NCI-H1092 treated with DMSO at 0.1 percent for 48 hours (cell line): ENCODE measurements at places on chromosomes 3 and 15.

- no peak for DNase-seq
These were observed 183.9 kb downstream of the TPRG1 start for GRCh38 chr3:189355481-189356201.

GRCh38 chr3:72308641-72309040, 523.7 kb upstream of the PROK2 start:
- no peak for DNase-seq

DNA sequence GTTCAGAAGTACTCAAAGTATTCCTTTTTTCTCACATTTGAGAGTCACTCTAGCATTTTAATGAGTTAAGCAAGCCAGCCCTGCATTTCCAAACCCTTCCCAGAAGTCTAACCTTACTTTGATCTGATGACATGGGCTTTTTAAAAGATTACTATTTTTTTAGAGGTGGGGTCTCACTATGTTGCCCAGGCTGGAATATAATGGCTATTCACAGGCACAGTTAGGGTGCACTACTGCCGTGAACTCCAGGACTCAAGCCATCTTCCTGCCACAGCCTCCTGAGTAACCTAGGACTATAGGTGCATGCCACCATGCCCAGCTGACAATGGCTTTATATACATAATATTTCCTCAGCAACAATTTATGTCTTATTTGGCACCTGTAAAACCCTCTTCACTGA, 64.1 kb upstream of the GOLGA6B start:
- no peak for DNase-seq

DNA sequence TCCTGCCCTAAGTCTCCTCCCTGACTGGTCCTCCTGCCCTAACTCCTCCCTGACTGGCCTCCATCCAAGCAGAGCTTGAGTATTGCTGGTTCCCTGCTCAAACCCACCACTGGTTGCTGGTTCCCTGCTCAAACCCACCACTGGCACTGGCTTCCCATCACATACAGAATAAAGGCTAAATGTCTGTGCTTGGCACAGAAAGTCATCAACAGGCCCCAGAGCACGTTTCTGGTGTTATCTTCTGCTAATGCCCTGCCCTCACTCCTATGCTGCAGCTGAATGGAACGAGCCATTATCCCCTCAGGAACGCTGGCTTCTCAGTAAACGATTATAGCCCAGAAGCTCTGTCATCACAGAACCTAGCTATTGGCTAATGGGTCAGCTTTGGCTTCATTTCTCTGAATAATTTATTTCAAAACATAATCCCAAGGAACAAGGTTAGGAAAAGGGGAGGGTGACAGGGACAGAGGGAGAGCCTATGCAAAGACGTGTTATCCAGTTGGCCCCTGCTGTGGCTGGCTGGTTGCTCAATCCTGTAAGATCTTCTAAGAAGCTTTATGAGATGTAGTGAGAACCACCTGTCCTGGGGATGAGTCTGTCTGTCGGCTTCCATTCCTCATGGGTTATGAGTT, 6.3 kb upstream of the MUC20 start:
- no peak for DNase-seq

DNA sequence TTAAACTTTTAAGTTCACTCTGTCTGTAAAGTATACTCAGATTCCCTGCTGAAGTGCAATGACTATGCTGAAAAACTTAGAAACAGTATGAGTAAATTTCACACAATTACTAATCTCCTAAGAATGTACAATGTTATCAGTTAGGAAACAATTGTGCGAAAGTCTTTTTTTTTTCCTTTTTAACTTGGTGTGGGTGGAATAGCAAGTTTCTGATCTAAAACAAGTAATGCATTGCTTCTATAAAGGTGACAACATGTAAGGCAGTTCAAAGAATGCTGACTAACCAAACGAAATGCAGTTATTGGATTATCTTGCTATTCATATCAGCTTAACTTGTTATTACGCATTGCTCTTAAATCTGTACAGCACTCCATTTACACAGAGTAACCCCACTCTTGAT, 19.3 kb upstream of the SLC12A8 start:
- no peak for DNase-seq

DNA sequence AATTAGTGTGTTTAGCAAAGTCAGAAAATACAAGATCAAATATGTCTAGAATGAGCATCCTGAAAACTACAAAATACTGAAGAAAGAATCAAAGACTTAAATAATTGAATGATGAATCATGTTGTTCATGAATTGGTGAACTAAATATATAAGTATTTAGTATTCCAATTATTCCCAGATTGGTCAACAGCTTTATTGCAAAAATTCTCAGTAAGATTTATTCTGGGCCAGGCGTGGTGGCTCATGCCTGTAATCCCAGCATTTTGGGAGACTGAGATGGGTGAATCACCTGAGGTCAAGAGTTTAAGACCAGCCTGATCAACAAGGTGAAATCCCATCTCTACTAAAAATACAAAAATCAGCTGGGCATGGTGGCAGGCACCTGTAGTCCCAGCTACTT, 250.0 kb upstream of the NECTIN3 start:
- no peak for DNase-seq

GRCh38 chr3:107928084-107928445, 162.8 kb downstream of the CD47 start:
- peak; percentile 66 for DNase-seq

DNA sequence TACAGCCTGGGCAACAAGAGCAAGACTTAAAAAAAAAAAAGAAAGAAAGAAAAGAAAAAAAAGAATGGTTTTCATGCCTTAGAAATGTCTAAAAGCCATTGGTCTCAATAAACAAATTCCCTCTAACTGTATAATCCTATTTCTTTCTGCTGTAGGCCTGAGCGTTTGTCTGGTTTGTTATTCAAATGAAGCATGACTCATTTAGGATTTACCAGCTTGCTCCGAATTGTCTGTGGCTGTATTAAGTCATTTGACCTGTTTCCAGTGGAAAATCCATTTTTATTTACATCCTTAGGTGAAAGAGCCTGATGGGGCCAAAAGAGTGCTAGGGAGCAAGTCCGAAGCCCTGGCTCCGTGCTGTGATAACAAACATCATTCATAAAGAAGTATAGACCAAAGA, 73.8 kb downstream of the BDH1 start:
- no peak for DNase-seq

- DNase-seq: no peak
These were observed 15.4 kb downstream of the ARHGAP31 start for GRCh38 chr3:119309591-119309990.

DNA sequence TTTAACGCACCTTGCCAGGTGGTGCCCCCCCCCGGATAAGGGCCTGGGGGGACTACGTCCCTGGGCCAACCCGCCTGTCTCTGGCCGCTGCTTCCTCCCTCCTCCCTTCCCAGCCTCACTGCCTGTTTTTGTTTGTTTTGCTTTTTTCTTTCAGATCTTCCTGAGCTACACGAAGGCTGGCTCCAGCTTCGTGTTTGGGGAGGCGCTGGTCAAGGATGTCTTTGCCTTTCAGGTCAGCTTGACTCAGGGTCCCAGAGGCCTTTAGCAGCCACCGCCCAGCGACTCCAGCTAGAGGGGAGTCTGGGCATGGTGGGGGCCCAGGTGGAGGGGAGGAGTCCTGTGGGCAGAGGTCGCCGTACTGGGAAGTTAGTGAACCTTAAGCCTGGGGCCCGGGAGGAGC, 24.1 kb downstream of the SLC28A1 start:
- no peak for DNase-seq

DNA sequence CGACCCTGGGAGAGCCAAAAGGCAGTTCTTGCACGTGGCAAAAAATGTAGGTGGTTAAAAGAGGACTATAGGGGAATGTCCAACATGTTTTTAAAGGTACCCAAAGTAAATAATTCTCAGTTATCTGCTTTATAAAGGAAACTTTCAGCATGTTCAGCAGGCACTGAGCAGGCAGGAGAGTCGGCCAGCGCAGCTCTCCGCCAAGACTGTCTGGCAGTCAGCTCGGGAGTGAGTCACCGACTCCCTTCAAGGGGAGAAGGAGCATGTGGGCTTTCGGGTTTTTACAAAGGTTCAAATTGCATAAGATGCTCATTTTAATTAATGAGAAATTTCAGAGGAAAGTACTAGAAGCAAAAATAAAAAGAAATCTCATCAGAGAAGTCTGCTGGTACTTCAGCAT, 7.0 kb downstream of the GABRA5 start:
- DNase-seq: no peak

DNA sequence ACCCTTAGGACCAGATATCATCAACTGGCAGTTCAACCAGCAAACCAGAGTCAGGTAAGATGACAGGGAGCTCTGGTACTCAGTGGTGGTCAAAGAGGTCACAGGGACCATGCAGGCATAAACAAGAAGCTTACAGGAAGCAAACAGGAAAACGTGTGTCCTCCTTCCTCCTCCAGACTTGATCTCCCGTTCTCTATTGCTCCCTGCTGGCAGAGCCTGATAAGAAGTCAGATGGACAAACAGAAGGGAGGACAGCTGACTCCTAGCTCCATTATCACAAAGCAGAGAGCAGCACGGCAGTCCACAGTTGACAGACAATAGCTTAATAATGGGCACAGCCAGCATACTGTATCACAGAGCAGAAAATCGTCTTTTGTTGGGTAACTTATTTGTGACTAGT, 156.5 kb upstream of the SLC2A2 start:
- DNase-seq: no peak

GRCh38 chr3:50153782-50154475, 1.2 kb upstream of the SEMA3F start:
- DNase-seq: no peak

GRCh38 chr3:89306540-89306939, 199.1 kb downstream of the EPHA3 start:
- no peak for DNase-seq

DNA sequence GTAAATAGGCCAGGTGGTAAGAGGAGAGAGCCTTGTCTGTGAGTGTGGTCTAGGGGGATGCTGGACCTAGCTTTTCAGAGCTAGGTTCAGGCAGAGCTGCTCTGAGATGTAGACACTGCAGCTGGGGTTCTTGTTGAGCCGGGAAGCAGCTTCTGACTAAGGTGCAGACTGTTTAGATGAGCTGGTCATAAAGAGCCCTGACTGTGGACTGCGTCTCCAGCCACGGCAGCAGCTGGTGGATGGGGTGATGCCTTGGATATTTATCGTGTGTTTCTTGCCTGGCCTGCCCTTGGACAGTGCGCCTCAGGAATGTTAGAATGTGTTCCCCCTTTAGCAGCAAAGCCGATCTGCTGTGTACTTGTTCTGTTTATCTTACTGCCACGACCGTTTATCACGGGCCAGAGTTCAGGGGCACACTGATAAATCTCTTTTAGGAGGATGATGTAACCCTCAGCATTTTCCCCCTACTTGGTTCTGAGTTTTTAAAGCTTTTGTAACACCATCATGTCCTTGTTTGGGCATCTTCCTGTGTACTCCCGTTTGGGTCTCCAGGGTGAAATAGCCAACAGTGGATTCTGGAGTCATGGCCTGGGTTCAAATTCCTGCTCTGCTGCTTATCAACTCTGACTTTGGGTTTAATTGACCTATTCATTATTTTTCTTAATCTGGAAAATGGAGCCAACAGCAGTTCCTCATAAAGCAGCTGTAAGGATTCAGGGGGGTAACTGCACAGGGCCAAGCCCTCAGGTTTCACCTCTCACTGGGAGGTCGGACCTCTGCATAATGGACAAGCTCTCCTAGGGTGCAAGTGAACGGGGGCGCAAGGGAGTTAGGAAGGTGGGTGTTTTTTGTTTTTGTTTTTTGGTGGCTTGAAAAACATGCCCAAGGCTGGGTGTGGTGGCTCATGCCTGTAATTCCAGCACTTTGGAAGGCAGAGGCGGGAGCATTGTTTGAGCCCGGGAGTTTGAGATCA, 51.4 kb downstream of the FLNB start:
- DNase-seq: no peak

GRCh38 chr3:155350571-155350970, 57.1 kb upstream of the STRIT1 start:
- DNase-seq: no peak

DNA sequence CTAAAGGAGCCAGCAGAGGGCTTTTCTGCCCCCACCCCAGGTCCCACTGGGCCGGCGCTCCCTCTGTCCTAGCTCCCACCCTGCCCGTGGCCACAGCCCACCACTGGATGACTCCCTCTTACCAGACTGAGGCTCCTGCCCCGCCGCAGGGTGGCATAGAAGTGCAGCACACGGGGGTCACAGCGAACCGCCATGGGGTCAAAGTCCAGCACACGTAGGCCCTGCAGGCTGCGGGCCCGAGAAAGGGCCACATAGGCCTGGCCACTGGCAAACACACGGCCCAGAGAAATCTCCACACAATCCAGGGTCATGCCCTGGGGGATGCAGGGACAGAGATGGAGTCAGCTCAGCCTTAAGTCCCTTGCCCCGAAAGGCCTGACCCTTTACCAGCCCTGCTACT, 9.0 kb downstream of the PIF1 start:
- DNase-seq: no peak

- no peak for DNase-seq
These were observed 240.5 kb downstream of the SOX2 start for GRCh38 chr3:181952221-181952620.

GRCh38 chr15:100284701-100285100, 57.1 kb downstream of the ADAMTS17 start:
- DNase-seq: no peak

- DNase-seq: no peak
These were observed 62.5 kb downstream of the MYO5A start for GRCh38 chr15:52466134-52466701.

GRCh38 chr3:69660631-69661030, 78.6 kb upstream of the MITF start:
- no peak for DNase-seq

DNA sequence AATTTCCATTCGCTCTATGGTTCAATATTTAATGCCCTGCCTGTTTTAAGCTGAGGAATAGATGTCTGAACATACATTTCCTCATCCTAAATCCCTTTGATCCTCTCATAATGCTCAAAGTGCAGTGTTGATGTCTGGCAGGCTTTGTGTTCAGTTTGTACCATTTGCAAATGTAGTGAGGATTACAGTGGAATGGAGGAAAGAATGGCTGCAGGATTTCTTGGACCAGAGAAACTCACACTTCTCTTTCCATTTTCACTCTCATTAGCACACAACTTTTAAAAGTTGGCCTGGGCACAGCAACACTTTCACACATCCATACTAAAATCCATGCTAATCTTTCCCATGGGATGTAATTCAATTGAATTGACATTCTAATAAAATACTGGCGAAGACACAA, 28.6 kb upstream of the THRB start:
- no peak for DNase-seq

DNA sequence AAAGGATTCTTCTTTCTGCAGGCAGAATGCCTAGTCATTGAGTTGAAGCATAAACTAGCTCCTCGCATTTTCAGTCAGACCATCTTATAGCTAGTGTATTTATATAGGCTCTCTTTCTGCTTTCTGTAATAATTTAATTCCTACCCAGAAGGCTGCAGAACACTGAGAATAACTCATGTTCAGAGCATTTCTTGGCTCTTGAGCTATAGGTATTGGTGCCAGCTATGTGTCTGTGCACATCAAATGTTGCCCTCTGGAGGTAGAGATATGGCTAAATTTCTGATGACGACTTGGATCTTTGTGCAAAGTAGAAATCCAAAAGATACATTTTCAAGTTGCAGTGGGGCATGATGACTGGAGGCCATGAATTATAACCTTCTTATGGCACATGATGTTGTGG, 336.2 kb upstream of the TPM1 start:
- no peak for DNase-seq

GRCh38 chr3:134134240-134134639, 104.5 kb upstream of the SLCO2A1 start:
- DNase-seq: no peak

- no peak for DNase-seq
These were observed 450.0 kb downstream of the ROBO1 start for GRCh38 chr3:79317551-79318518.

- DNase-seq: peak; percentile 21
These were observed 143.4 kb downstream of the FEZF2 start for GRCh38 chr3:62229908-62230307.
